ENCODE measurements at places on chromosomes 5 and 9.

DNA sequence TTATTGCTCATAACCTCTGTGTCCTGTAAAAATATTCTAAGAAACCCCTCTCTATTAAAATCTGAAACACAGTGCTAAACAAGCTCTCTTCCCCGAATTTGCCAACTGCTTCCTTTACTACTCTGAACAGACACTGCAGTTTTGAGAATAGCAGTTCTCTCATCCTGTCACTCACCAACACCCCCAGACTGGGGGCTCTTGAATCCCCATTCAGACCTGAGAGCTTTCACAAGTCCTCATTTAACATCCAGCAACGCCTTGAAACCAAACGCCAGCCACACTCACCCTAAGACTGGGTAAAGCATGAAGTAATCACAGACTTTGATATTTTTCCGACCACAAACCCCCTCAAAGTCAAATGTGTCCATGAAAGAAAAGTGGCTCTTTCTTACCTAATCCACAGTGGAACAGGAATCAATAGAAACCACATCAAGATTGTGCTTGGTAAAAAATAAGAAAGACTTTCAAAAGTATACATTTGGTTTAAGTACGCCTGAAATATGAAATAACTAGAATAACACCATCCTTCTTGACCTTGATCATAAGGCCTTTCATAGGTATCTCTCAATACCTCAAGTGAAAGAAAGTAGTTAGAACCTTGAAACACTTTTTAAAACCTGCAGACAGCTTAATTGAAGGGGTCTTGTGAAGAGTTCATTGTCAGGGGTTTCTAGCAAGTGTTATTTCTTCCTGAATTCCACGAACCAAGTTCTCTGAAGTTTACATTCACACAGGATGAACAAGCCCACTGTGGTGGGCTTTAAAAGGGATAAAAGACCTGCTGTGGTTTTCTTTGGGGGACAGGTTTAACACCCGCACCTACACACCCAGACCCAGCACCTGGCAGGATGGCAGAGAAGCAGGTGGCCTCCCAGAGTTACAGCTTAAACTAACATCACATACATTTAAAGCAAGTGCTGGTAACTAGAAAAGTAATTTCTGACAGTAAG, 412.6 kb downstream of the MLLT3 start:
- no peak for DNase-seq

- DNase-seq: no peak
Observed at GRCh38 chr9:5608298-5609225, 20.3 kb upstream of the RIC1 start.

DNA sequence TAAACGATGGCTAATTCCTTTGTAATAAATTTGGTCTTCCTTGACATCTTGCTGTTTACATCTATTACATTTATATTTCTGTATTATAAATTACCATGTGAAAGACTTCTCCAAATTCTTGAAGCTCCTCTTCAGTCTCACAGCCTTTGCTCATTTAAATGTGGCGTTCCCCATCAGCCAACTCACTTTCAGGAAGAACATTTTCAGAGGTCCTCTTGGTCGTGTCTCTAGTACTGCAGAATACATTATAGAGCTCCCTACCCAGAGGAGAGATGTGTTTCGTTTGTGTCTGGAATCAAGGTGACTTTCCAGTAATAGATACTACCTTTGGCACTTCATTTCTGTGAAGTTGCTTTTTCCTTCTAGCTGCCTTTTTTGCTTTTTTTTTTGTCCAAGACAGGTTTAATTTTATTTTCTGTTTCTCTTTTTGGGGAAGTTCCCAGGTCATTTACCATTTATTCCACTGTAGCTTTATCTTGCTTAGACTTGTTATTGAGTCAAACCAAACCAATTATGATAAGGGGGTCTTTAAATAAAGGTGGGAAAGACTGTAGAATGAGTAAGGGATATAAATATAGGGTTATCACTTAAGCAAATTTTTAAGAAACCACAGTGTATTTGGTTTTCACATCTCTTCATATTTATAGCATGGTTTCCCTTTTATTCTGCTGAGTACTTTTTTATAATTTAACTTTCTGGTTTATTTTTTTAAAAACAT, 12.8 kb downstream of the UBE2B start:
- DNase-seq: no peak

- no peak for DNase-seq
Observed at GRCh38 chr5:2007496-2007877, 124.8 kb upstream of the IRX4 start.

GRCh38 chr9:135677641-135678168, 14.6 kb downstream of the LCN9 start:
- no peak for DNase-seq
